ENCODE measurements at places on chromosomes 12 and 14. TPM values are rescaled to one million over a fixed set of nuclear protein-coding genes. Genes with fewer than 3 reads are reported as not detected.

Gene STAB2
- total RNA-seq: 2.4 TPM

Gene C12orf76
- 20.8 TPM for total RNA-seq

Gene PCED1B
- total RNA-seq: 53.4 TPM

Gene ZNF84
- total RNA-seq: 37.2 TPM

Gene ZNF641
- 26.4 TPM for total RNA-seq

Gene SUDS3
- 67.6 TPM for total RNA-seq

Gene TAS2R31
- total RNA-seq: 8.4 TPM

Gene GLI1
- 2.1 TPM for total RNA-seq
